Progenitor cell of endocrine pancreas (in vitro differentiated cells): ENCODE measurements at places on chromosomes 12 and 14.

GRCh38 chr12:2390850-2391390 is 338.1 kb downstream of the CACNA1C start:
- no peak for DNase-seq

DNA sequence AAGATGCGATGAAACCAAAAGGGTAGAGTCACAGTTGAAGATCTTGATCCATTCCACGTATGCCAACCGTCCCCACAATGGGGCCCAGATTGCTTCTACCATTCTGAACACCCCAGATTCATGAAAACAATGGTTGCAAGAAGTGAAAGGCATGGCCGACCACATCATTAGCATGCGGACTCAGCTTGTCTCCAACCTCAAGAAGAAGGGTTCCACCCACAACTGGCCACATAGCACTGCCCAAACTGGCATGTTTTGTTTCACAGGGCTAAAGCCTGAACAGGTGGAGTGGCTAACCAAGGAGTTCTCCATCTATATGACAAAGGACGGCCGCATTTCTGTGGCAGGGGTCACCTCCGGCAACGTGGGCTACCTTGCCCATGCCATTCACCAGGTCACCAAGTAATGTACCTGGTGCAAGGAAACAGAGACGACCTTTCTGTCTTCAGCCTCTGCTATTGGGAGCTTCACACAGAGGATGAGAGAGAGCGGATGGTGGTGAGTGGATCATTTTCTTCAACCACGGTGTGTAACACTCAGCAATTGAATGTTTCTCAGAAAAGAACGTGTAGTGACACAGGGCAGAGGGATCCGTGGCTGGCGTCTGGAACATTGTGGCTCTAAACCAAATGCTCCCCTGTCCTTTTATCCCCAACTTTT is 26.8 kb upstream of the CLEC2D start:
- DNase-seq: no peak

GRCh38 chr14:95314609-95315008 is 5.1 kb downstream of the CLMN start:
- DNase-seq: no peak

DNA sequence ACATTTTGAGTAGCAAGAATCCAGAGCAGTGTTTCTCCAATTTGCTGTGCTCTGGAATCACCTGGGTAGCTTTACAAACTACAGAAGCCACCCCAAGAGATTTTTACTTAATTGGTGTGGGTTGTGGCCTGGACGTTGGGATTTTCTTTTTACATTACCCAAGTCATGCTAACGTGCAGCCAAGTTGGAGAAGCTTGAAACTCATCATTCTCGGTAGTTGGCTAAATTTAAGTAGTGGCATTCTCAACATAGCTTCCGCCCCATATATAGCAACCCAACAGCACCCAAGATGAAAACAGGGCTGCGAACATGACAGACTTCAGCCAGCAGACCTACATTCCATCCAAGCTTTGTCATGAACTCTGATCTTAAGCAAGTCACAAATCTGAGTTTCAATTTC is 25.0 kb downstream of the DAD1 start:
- no peak for DNase-seq

DNA sequence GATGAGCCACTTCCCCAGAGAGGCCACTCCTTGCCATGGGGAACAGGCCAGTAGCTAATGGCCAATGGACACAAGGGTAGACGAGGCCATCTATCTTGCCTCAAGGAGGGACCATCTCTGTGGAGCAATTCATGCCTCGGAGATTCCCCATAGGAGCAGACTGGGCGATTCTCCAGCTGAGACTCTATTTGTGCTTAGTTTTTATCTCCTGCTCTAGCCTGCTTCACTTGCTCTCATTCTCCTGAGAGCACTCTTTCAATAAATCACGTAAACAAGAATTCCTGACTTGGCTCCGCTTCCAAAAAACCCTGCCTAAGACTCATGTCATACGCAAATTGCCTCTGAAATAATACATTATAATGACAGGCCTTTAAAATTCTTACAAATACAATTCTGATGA is 396.4 kb upstream of the USP15 start:
- no peak for DNase-seq

DNA sequence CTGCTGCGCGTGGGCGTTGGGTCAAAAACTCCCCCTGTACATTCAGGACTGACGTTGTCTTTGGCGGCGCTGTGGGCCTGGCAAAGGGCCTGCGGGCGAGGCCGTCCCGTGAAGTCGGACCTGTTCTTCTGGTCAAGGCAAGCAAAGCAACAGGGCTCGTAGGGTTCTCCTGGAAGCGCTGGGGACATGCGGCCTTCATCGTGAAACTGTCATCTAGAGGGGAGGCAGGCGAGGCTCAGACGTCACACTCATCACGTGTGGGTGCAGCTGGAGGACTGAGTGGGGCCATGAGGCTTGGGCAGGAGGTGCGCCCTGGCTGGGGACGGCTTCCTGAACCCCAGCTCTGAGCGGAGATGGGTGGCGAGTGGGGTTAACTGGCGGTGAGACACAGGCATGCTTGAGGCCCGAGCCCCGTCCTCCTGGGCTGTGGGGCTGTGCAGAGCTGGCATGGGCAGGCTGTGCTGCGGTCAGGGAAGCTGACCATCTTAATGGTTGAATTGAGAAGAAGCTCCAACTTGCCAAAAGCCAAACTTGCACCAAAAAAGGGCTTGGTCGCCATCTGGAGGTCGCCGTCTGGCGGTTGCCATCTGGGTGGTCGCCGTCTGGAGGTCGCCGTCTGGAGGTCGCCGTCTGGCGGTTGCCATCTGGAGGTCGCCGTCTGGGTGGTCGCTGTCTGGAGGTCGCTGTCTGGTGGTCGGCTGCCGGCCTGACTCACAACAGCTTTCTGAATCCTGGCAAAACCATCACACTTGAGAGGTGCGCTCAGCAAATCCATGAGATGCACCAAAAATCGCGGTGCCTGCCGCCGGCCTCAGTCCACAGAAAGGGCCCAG is 66.2 kb downstream of the NOC4L start:
- DNase-seq: no peak

- DNase-seq: no peak
Measured at GRCh38 chr12:58888131-58888783, 32.0 kb downstream of the LRIG3 start.

DNA sequence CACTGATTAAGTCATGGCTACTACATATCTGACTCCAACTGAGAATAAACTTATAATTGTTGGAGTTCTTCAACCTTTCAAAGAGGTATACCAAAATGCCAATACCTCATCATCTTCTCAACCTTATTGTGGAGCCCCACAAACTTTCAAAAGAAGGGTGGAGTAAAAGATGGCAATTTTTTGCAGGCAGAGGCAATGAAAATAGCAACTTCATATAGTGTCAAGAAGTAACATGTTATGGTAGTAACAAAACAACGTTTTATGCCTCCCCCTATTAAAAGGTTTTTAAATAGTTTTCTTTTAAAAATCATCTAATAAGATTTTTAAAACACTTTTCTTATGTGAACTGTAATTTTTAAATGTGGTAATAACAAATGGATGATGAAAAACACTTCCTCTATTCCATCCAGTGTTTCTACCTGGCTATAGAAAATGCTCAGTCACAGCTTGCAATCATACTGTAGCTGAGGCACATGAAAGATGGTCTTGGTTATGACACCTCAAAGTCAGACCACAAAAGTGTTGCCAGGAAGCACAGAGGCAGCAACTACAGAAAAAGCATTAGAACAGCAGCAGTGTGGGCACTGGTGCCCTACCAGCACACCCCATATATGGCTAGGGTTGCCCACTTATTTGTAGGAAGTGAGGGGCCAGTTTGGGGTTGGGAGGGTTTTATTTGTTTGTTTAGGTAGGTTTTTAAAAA is 7.0 kb downstream of the PPP1R12A start:
- no peak for DNase-seq

- no peak for DNase-seq
Measured at GRCh38 chr12:109432431-109432830, 44.7 kb downstream of the KCTD10 start.

DNA sequence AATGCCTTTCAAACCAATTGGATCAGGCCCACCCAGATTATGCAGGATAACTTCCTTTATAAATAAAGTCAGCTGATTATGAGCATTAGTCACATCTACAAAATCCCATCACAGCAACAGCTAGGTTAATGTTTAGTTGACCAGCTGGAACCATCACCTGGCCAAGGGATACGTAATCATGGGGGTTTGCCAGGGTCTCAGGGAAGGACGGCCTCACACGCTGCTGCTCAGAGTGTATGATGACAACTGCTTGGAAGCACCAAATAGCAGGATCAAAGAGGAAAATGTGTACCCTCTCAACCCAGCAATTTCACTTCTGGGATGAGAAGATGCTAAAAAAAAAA is 162.6 kb downstream of the SLC15A4 start:
- DNase-seq: no peak

- no peak for DNase-seq
Measured at GRCh38 chr14:22962061-22962676, 5.3 kb upstream of the HAUS4 start.

GRCh38 chr12:7695566-7696197 is at the start of gene GDF3:
Gene GDF3, minus strand, starts transcription at chr12:7695775. Its CDS starts 47 bp downstream, at chr12:7695728.
- no peak for DNase-seq

DNA sequence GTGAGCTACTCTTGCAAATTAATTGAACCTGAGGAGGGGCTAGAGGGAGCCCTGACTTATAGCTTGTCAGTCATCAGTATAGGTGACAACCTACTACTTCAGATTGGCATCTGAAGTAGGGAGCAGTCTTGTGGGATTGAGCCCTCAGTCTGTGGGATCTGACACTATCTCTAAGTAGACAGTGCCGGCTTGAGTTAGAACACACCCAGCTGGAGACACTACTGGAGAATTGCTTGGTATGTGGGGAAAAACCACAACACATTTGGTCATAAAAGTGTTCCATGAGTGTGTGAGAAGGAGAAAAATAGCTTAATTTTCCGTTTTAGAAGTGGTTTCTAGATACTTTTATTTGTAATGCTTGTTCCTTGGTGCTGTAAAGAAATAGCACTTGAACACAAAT is 30.5 kb upstream of the DDHD1 start:
- DNase-seq: no peak

- no peak for DNase-seq
Measured at GRCh38 chr14:53108292-53109104, 44.6 kb downstream of the DDHD1 start.

DNA sequence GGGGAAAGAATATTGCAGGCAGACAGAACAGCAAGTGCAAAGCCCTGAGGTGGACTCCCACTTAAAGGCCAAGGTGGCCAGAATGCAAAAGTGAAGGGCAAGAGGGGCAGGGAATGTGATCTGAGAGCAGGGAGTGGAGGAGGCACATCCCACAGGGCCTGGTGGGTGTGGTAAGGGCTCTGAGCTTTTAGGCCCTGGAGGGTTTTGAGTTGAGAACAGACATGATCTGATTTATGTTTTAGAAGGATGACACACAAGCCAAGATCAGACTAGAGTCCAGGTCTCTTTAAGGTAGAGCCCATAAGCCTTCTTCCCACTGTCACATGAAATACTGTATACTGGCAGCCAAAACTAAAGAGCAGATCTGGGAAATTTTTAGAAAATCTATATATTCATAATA is 162.5 kb downstream of the SLC38A4 start:
- DNase-seq: no peak

- no peak for DNase-seq
Measured at GRCh38 chr12:77352946-77353345, 287.6 kb upstream of the E2F7 start.

- no peak for DNase-seq
Measured at GRCh38 chr14:57816568-57817284, 49.2 kb downstream of the SLC35F4 start.

DNA sequence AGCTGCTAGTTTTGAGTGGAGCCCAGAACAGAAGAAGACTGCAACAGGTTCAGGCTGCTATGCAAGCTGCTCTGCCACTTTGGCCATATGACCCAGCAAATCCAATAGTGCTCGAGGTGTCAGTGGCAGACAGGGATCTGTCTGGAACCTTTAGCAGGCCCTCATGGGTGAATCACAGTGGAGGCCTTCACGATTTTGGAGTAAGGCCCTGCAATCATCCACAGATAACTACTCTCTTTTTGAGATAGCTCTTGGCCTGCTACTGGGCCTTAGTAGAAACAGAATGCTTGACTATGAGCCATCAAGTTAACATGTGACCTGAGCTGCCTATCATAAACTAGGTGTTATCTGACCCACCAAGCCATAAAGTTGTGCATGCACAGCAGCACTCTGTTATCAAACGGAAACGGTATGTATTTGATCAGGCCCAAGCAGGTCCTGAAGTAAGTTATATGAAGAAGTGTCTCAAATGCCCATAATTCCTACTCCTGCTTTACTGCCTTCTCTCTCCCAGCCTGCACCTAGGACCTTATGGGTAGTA is 116.9 kb upstream of the CCDC196 start:
- DNase-seq: no peak

GRCh38 chr12:68263366-68263765 is 10.0 kb upstream of the IL22 start:
- DNase-seq: no peak

DNA sequence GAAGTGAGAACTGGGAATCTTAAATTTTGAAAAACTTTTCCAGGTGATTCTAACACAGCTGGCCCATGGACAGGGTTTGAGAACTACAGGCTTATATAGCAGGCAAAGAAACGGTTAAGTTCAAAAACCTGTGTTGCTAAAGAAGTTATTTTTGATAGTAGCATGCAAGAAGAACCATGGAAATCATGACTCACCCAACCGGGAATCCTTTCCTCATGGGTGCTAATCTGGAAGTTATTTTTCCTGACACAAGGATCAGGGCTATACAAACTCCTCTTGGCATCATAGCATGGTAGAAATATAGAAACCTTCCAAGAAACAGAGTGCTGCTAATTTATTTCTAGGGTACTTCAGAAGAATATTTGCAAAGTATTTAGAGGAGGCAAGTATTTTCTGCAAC is 588.7 kb downstream of the CCER1 start:
- no peak for DNase-seq

GRCh38 chr12:129563266-129563665 is 340.6 kb downstream of the TMEM132D start:
- DNase-seq: no peak

DNA sequence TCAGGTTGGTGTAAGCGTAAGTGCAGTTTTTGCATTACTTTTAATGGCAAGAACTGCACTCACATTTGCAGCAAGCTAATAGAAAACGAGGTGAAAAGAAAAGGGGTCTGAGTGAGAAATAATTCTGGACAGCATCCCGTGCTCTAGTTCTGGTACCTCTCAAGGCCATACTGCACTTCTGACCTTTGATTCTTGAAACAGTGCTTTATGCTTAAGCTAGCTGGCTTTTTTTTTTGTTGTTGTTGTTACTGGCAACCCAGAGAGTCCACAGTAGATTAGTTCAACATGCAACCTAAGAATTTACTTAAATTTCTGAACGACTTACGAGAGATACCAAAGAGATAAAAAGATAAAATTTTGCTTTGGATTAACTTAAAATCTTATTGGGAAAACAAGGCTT is 75.2 kb upstream of the PRKD1 start:
- DNase-seq: no peak

DNA sequence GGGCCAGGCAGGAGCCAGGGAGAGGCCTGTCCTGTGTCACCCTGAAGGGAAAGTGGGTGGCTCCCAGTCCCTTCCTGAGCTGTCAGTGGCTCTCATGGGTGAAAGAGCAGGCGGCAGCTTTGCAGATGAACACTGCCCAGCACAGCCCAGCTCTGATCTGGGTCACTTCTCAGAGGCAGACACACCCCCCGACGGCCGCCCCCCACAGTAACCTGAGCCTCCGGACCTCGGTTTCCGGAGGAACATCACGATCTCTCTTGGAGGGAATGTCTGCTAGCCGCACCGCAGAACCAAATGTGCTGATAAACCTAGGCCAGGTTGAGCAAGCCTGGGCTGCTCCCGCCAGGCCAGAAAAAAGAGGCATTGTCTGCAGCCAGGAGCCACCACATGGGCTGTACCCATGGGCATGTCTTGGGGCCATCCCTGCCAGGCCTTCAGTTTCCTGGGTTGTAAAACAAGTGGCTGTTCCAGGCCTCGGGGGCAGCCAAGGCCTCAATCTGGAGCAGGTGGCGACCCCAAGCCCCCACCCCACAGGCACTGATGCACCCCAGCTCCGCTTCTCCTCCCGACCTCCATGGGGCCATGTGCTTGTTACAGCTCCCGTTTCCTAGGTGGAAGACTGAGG is 57.6 kb downstream of the NCOR2 start:
- DNase-seq: no peak
